Breast epithelium (tissue), 4 donors: ENCODE measurements at places on chromosomes 11 and 22. TPM values are rescaled to one million over a fixed set of nuclear protein-coding genes. Genes with fewer than 3 reads are reported as not detected.

Gene DNAJB7
- total RNA-seq, result not detected

Gene PSMC3
- total RNA-seq, result 168 TPM

Gene MYEOV
- total RNA-seq, result 22.0 TPM

Gene KRTAP5-11
- not detected for total RNA-seq

Gene ROBO4
- total RNA-seq, result 12.8 TPM

Gene FJX1
- 12.1 TPM for total RNA-seq

Gene LRP4
- total RNA-seq, result 7.5 TPM

Gene RGL4
- total RNA-seq, result not detected

Gene C11orf52
- total RNA-seq, result 19.0 TPM

Gene WBP2NL
- 2.0 TPM for total RNA-seq

Gene ATP5MG
- total RNA-seq, result 56.0 TPM

Gene MUC6
- total RNA-seq, result 1.9 TPM

Gene PHLDA2
- total RNA-seq, result 2.0 TPM

Gene GPHA2
- not detected for total RNA-seq

Gene HDHD5
- 53.8 TPM for total RNA-seq

Gene MFNG
- total RNA-seq, result 9.4 TPM

Gene RPLP2
- total RNA-seq, result 583 TPM

Gene SLC25A22
- total RNA-seq, result 11.5 TPM

Gene INS
- not detected for total RNA-seq

Gene ELFN2
- not detected for total RNA-seq

Gene HTR3A
- total RNA-seq, result not detected
